ENCODE measurements at places on chromosomes 2 and 18.

GRCh38 chr2:120910956-120911951, 175.6 kb downstream of the GLI2 start:
- DNase-seq: no peak

GRCh38 chr2:28366496-28367282, 26.0 kb upstream of the FOSL2 start:
- DNase-seq: peak; percentile 72

- no peak for DNase-seq
Measured at GRCh38 chr2:101710036-101710435, 12.5 kb downstream of the MAP4K4 start.

- no peak for DNase-seq
Measured at GRCh38 chr2:68250196-68250595, 2.1 kb downstream of the PPP3R1 start.

DNA sequence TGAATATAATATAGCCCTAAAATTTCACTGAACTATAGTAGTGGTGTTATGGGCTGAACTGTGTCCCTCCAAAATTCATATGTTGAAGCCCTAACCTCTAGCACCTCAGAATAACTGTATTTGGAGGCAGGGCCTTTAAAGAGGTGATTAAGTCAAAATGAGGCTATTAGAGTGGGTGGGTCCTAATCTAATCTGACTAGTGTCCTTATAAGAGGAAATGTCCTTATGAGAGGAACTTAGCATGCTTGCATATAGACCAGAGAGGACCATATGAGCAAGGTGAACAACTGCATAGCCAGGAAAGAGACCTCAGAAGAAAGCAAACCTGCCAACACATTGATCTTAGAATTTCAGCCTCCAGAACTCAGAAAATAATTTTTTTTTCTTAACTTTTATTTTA, 238.4 kb downstream of the ZEB2 start:
- no peak for DNase-seq

DNA sequence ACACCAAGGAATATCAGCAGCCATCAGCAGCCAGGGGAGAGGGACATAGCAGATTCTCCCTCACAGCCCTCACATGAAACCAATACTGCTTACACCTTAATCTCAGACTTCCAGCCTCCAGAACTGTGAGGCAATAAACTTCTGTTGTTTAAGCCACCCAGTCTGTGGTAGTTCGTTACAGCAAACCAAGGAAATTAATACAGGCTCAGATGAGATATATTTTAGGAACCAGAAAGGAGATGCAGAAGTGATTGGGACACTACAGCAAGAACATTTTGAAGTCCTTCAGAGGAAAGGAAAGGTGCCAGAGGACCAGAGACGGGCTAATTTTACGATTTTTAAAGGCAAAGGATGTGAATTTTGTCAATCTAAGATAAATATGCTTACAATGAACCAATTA, 60.6 kb downstream of the IKZF2 start:
- DNase-seq: no peak

DNA sequence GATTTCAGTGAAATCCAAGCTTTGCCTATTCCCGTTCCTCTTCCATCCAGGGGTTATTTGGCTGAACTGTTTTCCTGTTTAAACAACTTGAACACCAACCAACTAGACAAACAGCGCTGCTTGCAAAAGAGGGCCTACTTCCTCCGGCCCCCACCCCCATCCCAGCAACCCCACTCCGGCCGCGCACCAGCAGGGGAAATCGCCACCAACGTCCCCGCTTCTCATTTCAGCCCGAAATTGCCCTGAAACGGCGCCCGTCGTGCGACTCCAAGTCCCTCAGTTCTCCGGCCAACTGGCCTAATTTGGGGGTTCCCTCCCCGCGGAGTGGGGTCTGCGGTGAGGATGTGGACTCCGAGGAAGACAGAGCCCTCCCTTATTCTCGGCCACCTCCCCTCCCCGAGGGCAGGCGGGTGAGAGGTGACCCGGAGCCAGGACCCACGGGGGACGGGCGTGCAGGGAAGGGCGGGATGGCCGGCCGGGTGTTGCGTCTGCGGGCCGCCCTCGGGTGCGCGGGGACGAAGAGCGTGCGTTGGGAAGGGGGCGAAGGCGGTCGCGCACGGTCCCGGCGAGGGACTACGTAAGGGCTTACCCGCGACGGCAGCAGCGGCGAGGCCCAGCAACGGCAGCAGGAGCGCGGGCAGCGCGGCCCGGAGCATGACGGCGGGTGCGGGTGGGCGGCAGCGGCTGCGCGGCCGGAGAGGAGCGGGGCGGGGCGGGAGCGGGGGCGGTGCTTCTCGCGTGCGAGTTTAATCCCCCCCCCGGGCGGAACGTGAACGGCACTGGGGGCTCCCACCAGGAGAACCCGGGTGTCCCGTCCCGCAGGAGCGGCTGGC, at the start of gene CD302:
CD302 (minus strand) TSS at position 666 of the 833 bp plus-strand sequence; CDS start at position 656, 10 bp downstream.
- peak; percentile 52 for DNase-seq

GRCh38 chr2:106863387-106863786, 22.6 kb downstream of the ST6GAL2 start:
- no peak for DNase-seq

GRCh38 chr18:35749701-35750100, 168.2 kb downstream of the GALNT1 start:
- no peak for DNase-seq

DNA sequence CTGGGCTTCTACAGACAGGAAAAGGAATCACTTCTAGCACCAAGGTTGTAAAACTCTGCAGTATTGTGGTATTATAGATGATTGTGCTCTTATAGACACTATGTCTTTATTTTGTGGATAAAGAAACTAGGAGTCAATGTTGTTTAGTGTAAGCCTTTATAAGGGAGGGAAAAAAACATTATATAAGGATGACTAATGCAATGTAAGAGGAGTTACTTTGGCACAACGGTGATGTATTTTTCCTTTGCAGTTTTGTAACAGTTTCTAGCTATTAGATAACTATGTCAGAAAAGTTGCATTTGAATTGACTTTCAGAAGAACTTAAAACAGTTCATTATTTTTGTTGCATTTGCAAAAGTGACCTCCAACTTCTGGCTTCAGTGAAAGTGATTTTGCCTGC, 545.4 kb downstream of the CCDC85A start:
- DNase-seq: no peak

DNA sequence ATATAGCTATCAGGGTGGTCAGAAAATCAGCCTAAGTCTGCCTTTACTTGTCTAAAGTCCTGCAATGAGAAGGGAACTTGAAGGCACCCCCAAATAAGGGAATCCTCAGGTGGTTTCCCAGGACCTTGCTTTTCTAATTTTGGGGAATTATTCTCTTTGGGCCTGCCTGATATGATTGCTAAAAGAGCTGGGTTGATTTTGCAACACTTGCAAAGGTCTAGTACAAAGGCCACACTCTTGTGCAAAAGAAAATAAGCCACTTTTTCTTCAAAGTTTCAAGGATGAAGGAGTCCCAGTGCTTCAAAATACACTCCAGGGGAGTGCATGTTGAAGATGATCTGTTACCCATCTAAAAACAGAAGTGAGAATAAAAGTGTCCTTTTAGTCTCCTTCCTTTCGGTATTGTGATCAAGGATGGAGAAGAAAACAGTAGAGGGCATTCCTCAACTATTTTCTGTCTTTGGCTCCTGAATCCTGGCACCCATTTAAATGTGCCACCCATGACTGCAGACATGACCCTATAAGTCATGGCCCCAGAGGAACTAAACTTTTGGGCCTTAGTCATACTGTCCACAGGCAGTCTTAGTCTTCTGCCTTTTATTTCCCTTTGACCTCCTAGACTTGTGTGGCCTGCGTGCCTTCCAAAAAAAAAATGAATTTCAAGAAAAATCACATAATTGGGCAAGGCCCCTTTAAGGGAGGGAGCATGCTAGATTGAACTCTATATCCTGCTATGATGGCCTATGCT, 5.1 kb downstream of the SULT1C3 start:
- DNase-seq: no peak

DNA sequence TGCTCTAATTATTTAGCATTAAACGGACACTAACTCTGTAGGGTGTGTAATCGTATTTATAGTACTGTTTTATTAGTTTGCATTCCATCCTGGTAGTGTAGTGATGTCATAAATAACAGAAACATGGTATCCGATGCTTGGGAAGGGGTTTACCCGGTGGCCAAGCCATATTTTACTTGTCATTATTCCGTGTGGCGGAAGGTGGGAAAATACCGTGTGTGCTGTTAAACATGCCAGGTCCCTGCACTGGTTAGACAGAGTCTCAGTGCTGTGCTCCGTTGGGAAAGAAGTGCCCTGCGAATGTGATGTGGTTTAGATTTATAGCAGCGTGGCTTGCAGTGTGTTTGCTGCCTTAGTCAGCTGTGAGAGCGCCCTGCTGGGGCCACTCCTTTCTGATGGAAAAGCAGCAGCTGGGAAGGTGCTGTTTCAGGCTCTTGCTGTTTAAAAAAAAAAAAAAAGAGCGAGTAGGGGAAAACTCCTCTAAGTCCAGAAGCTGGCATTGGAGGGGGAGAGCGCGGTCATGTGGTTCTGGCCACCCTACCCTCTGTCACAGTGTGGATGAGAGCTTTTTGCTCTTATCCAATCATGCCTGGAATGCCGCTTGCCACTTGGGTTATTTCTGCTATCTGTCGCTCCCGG, 211.0 kb downstream of the NEDD4L start:
- DNase-seq: no peak
